Myocyte (in vitro differentiated cells): ENCODE measurements at places on chromosomes 16 and 17. TPM values are rescaled to one million over a fixed set of nuclear protein-coding genes. Genes with fewer than 3 reads are reported as not detected.

Gene KCNG4
- 0.05 TPM in 2 replicates for total RNA-seq

Gene KRTAP1-1
- 0.21 TPM in 1 of 2 replicates, not detected in the other for total RNA-seq

Gene STAT5B
- 26.4 and 27.2 TPM in 2 replicates for total RNA-seq

Gene AATK
- total RNA-seq: 0.94 and 0.99 TPM in 2 replicates

Gene GRAPL
- not detected in 2 replicates for total RNA-seq

Gene OR1A1
- not detected in 2 replicates for total RNA-seq

Gene ABCC12
- total RNA-seq: 0.05 TPM in 1 of 2 replicates, not detected in the other

Gene WNK4
- 0.16 TPM in 1 of 2 replicates, not detected in the other for total RNA-seq

Gene NKD1
- total RNA-seq: 0.16 and 0.75 TPM in 2 replicates

Gene AANAT
- total RNA-seq: not detected in 2 replicates

Gene CRAMP1
- 7.8 and 8.4 TPM in 2 replicates for total RNA-seq

Gene SEPTIN12
- total RNA-seq: not detected in 2 replicates

- no peak for DNase-seq
Measured at GRCh38 chr17:1165836-1166235, 13.9 kb downstream of the ABR start.

- no peak for DNase-seq
Measured at GRCh38 chr17:58325976-58326468, 2.6 kb downstream of the TSPOAP1 start.

- peak; percentile 62 for DNase-seq
Measured at GRCh38 chr17:39225959-39226683, 376 bp upstream of the STAC2 start.

- no peak for DNase-seq
Measured at GRCh38 chr16:23342083-23342640, 40.1 kb downstream of the SCNN1B start.

GRCh38 chr17:2210726-2211125 lies 92.9 kb downstream of the SMG6 start:
- no peak for DNase-seq

DNA sequence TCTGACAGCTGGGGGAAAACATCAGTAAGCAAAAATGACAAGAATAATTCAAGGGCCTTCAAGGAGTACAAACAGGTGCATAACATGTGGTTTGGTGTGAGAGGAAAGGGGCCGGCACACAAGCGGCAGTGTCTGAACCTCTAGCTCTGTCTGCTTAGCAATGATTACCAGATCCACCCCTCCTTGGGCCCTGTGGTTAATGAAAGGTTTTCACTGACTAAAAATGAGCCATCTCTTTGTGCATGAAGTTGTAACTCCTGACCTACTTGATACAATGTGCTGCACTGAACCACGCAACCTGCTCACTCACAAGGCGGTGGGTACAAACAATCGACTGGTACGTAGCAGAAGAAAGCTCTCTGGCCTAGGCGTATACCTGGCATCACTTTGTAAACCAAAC lies 15.1 kb downstream of the FAM117A start:
- peak; percentile 32 for DNase-seq

DNA sequence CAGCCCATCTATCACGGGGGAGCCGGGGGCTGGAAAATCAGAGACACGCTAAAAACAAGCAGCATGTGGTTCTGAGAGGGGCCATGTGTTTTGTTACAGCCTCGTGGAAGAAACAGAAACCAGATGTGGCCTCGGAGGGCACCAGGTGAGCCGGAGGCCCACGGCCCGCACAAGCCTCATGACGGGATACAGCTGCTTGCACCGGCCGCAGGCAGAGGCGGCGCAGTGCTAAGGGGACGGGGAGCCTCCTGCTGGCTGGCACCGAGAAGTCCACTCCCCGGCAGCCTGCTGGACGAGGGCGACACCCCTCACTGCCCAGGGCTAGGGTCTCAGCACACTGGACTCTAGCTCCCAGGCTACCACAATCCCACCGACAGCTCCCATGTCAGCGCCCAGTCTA lies 19.2 kb downstream of the NDUFAF8 start:
- no peak for DNase-seq

DNA sequence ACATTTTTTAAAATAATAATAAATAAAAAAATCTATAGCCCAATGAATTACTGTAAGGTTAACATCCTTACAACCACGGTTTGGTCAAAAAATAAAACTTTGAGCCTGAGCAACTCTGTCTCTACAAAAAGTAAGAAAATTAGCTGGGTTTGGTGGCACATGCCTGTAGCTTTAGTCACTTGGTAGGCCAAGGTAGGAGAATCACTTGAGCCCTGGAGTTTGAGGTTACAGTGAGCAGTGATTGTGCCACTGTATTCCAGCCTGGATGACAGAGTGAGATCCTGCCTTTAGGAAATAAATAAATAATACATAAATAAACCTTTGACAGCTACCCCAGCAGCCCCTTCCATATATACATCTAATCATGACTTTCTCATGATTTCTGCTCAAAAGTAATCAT lies 26.9 kb upstream of the PHAF1 start:
- no peak for DNase-seq

GRCh38 chr16:17070882-17071592 lies 399.7 kb downstream of the XYLT1 start:
- no peak for DNase-seq

DNA sequence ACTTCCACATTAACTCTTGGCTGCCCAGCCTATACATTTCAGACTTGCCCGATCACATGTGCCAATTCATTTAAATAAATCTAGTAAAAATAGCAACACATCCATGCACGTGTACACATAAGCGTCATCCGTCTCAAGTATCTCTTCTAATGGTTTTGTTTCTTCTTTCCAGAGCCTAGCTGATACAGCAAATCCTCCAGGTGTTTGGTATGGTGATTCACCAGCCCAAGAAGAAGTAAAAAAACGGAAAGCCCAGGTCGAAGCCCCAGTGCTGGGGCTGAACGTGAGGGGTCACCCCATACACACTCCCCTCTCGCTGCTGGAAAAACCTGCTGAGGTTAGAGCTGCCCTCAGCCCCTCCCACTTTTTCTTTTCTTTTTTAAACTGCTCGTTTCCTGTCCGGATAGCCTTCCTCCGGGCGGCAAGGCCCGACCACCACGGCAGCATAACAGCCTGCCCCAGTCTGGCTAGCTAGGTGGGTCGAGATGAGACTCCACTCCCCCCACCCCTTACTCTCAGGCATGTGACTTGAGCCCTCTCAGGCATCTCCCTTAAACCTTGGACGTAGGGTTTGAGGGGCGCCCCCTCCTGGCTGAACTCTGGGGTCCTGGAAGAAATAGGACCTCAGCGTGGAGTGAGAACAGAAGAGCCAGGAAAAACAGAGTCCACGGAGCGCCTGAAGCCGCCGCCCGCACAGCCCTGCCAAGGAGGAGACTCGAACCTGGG lies 13.9 kb upstream of the OR1F1 start:
- no peak for DNase-seq

DNA sequence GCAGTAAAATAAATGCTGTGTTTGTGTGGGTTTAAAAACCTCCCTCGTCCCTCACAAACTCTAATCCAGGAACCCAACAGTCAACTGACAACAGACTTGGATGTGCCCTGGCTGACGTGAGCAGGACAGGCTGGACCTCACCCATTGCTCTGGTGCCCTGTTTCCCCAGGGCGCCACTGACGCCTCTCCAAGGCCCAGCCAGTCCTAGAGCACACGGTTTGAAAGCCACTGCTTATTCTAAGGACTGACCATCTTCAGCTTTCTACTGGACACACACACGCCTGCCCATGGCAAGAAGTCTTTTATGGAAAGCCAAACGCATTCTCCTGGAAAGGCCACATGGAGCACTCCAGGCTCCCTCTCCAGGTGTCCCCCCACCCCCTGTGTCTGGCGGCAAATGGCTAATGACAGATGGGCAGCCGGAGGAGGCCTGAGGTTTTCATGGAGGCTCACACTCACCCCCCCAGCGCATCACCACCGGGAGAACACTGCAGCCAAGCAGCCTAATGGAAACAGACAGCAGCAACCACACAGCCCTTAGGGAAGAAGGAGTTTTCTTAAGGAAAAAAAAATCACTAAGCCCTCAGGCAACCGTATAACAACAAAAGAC lies 319.2 kb downstream of the SOX9 start:
- peak; percentile 37 for DNase-seq

GRCh38 chr17:29007456-29007855 lies 1.6 kb upstream of the SEZ6 start:
- DNase-seq: peak; percentile 58

DNA sequence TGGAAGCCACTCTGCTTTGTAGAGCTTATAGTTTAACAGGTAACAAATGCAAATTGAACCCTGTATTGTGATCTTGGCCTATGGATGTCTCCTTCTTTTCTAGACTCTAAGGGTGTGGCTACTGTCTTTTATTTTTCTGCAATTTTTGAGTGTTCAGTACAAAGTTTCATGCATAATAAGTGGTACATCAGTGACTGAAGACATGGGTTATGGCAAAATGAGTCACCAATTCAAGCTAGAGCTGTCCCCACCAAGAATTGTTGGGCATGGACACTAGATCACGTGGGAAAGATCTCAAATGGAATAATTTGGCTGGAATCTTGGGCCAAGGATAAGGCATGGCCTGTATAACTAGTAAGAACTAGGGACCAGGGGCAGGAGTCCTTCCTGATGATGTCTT lies 228.4 kb upstream of the N4BP1 start:
- DNase-seq: no peak

DNA sequence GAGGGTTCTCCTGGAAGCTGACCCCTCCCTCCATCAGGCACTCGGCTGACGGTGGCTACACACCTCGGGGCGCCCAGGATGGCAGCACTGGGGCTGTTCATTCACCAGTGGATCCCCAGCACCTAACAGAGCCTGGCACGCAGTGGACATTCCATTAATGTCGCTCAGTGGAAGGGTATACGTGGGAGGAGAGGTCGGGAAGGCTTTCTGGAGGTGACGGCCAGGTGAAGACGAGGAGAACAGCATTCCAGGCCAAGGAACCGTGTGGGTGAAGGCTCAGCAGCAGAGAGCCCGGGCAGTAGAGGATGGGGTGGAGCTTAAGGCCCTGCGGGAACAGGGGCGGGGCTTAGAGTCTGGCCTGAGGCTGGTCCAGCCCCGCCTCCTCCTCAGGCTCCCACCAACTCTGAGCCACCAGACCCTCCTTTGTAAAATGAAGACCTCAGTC lies 2.5 kb upstream of the HS3ST6 start:
- DNase-seq: no peak

- DNase-seq: no peak
Measured at GRCh38 chr17:68627956-68628575, 26.9 kb upstream of the FAM20A start.

- peak; percentile 22 for DNase-seq
Measured at GRCh38 chr16:78770353-78771091, 671.1 kb downstream of the WWOX start.

- DNase-seq: peak; percentile 64
Measured at GRCh38 chr16:86942151-86943051, 364.1 kb downstream of the FOXL1 start.

- peak; percentile 51 for DNase-seq
Measured at GRCh38 chr16:19746561-19746960, 28.5 kb downstream of the IQCK start.

- no peak for DNase-seq
Measured at GRCh38 chr16:86107215-86107825, 208.4 kb downstream of the IRF8 start.

GRCh38 chr17:77115947-77116346 lies 24.8 kb upstream of the SEC14L1 start:
- DNase-seq: no peak

- DNase-seq: no peak
Measured at GRCh38 chr16:27817038-27817437, 246.5 kb downstream of the GSG1L start.

DNA sequence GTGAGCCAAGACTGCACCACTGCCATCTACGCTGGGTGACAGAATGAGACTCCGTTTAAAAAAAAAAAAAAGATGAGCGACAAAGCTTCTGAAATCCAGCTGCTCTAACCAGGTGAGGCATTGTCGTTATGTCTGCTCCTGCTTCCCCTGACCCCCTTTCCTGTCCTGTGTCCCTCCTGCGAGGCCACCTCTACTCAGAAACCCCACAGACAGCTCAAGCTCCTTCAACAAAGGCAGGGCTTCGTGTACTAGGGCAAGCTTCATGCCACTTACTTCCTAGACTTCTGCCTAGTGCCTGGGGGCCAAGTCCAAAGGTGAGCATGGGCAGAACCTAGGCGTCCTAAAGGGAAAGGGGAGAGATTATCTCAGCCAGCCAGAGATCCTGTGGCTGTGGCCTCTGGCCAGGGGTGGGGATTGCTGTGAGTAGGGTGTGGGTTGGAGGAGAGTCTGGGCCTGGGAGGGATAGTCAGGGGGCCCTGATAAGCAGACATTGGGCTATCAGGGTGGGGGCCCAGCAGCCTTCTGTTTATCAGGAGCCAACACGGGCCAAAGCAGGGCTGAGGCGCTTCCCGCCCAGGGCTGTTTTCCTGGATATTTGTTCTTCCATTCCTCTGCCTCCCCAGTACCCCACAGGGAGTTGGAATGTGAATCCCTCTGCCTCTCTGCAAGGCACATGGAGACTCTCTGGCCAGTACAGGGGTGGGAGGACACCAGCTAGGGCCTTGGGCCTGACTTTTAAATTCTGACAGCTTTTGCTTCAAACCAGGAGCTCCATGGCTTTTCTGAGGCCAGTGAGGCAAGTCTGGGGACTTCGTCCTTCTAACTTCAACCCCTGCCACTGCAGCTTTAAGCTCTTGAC lies 10.4 kb downstream of the ERAL1 start:
- no peak for DNase-seq

- DNase-seq: no peak
Measured at GRCh38 chr16:68920349-68920748, 77.0 kb downstream of the TANGO6 start.

DNA sequence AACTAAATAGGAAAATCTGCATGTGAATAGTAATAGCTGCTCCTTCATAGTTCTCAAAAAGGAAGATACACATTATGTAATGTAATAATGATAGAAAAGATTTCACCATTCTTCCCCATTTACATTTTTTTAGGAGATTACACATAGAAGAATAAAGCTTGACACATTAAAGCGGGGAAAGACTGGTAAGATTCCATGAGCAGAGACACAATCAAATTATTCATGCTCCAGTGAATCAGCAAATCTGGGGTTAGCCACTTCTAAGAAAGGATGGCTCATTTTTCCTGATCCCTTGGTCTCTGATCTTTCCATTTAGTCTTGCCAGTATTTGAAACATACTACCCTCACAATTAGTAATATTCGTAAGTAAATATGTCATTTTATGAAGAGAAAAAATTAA lies 81.9 kb downstream of the CA4 start:
- peak; percentile 37 for DNase-seq
